SHP77 treated with DMSO at 0.1 percent for 48 hours (cell line): ENCODE measurements at places on chromosomes 3 and 15.

- DNase-seq: peak; percentile 55
Observed at GRCh38 chr3:11140030-11140712, 14.1 kb upstream of the HRH1 start.

DNA sequence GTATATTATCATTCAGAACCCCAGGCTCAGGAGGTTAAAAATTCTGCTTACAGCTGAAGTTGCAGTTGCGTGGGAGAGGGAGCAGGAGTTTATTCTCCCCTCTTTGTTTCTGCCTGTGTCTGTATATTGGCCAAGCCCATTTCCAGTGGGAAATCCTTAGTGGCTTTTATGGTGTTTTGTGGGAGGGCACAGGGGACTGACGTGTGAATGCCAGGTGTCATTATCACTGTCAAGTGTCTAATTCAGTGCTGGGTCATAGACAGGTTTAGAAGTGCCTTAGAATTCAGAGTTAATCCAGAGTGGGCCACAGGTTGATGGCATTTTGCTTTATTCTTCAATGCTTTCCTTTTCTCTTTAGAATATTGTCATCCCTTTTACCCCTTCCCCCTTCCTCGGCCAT lies 33.4 kb downstream of the SLCO3A1 start:
- DNase-seq: no peak

GRCh38 chr15:36943508-36944361 lies 156.6 kb downstream of the MEIS2 start:
- no peak for DNase-seq

DNA sequence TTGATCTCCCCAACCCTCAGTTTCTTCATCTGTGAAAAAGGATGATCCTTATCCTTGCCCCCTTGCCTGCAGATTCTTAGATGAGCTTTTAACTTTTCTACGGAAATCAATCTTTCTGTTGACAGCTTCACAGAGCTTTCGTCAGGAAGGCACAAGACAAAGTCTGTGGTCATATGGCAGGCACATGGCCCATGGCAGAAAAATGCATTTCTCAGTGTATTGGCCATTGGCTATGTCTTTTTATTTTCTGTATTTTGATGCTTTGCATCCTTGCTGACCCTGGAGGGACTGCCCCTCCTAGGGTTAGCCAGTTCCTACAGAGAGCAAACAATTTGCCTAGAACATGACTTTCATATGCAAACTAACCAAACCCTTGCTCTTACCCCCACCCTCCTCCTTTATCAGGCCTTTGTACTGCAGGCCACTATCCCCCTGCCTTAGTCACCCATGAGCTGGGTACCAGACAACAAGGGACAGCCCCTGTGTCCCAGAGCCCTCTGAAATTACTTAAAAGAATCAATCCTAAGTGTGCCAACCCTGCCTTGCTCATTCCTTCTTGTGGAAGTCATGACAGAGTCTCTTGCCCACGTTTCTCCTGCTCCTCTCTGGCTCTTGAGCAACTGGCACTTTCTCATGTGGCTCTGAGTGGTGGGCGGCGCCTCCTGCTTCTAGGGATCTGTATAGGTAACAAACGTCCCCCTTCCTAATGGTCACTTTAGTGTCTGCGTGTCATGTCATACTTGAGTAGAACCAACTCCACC lies 24.1 kb upstream of the NOX5 start:
- DNase-seq: no peak

DNA sequence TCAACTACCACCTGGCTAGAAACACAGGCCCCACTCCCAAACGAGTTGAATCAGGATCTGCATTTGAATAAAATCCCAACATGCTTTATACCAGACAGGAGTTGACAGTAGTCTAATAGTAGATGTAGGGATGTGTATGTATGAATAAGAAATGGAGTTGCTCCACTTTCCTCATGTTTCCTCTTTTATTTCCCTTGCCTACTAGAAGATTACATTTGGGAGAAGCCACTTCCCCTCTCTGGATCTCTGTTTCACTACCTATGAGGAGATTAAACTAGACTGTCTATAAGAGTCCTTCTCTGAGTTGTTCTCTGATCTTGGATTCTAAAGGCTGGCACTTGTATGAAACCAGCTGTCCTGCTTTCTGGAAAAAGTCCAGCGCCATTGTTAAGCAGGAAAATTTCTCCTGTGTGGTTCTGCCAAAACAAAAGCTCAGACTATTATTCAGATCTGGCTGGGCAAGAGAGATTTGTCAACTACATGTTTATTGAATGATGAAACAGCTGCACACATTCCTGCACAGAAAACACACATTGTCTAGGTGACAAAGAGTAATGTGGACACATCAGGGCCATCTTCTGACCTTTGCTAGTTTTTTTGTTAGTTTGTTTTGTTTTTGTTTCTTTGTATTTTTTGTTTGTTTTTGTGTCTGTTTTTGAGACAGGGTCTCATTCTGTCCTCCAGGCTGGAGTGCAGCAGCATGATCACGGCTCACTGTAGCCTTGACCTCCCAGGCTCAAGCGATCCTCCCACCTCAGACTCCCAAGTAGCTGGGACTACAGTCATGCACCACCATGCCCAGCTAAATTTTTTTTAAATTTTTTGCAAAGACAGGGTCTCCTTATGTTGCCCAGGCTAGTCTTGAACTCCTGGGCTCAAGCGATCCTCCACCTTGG lies 29.9 kb downstream of the ACP3 start:
- no peak for DNase-seq

DNA sequence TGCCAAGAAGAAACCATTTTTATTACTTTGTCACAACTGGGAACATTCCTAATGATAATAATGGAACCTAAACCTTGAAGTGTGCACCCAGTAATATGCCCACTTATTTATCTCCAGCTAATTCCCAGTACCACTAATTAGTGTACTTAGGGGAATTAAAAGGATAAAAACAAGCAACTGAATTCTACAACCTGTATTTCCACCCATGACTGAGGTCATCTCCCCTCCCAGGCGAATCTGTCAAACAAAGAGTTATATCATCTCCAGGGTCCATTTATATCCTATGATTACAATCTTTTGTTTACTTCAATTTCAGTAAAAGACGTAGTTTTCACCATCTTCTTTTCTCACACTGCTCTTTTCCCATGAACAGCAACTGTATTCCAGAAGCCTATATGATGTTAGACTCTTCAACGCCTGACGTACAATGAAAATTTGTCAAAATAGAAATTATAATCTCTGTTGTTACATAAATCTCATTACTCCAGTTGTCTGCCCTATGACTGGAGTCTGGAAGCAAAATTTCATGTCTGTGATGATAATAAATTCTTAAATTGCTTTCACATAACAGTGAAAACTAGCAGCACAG lies 177.6 kb downstream of the GOLIM4 start:
- DNase-seq: no peak

DNA sequence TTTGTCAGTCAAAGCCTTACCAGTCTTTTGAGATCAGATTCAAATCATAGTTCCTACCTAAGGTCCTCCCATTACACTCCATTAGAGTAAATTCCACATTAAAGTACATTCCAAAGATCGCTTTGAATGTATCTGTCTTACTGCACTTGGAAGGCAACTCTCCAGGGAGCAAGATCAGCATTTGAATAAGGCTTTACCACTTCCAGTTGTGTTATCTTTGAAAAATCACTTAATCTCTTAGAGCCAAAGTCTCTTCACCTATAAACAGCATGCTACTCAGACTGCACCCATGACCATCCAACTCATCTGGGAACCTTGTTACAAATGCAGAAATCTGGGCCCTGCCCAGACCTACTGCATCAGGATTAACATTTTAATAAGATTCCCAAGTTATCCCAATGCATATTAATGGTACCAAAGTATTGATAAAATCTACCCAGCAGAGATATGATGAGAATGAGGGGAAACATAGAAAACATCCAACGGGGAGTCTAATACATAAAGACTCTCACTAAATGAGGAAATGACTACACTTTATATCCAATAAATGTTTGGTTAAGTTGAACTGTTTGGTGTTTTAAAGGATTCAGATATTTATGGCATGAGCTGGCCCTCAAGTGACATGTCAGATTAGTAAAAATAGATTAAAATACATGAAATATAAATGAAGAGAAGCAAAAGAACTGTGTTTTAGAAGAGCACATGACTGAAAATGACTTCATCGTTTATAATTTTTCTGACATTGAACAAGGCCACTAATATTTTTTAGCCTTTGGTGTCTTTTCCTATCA lies 75.9 kb downstream of the TNIK start:
- DNase-seq: no peak

DNA sequence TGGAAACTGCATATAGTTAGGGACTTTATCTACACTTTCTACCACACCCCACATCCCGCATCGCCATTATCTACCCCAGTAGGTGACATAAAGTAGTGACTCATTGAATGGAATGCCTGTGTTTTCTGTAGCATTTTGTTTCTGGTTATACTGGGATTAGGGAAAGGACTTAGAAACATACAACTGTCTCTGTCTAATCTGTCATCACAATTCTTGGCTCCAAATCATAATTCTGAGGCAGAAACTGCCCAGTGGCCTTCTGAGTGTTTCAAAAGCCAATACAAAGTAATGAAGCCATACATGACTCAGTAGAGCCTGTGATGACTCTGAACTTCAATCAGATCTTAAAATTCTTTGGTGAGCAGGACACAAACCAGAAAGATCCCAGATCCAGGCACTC lies 115.7 kb upstream of the CHRM5 start:
- DNase-seq: no peak

DNA sequence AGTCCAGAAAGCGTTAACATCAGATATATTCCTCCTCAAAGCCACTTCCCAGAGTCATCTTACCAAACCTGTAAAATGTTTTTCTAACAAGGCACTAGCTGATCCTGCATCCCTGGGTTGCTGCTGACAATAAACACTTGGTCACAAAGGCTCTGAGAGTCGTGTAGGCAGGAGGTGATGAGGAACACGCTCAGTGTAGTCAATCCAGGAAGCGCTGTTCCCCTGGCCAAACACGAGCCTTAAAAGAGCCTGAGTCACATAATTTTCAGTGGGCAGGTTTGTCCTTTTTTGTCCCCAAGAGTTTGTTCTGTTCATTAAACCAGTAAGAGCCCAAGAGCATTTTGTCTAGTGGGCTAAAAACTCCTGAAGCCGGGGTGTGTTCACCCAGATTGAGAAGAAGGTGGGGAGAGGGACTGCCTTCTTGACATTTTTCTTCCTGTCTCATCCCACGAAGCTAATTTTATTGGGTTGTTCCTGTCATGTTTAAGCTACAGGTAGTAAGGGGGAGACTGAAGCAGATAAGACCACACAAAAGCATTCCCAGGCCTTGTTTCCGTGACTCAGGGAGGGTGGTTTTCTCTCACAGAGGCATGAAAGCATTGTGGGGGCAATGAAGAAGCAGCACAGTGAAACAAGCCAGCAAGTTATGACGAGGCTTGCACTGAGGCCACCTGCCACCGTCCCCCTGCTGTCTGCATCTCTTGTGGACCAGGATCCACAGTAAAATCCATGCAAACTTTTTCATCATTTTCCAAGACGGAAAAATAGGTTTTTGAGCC lies 73.7 kb downstream of the FOXB1 start:
- DNase-seq: no peak
